ENCODE measurements at places on chromosomes 3 and 15.

DNA sequence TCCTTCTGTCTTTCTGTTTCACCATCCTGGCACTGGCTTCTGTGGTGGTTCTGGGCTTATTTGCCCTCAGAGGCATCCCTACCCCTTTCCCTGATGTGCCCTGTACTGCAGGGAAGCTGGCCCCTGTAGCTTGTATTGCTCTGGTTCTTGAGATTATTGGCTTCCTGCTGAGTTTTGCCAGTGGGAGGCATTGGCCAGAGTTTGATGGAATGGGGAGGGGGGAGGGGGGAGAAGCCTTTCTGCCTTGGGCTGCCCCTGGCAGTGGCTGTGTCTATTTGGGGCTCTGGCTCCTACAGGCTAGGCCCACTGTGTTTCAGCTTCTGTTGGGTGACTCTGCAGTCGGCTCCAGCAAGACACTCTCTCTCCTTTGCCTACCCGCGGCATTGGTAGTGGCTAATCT lies 41.6 kb upstream of the SEMA6D start:
- no peak for DNase-seq

- no peak for DNase-seq
These were observed 13.2 kb downstream of the ZDHHC3 start for GRCh38 chr3:44962621-44963393.

GRCh38 chr15:70062321-70062956 lies 35.3 kb downstream of the TLE3 start:
- peak; percentile 90 for DNase-seq

DNA sequence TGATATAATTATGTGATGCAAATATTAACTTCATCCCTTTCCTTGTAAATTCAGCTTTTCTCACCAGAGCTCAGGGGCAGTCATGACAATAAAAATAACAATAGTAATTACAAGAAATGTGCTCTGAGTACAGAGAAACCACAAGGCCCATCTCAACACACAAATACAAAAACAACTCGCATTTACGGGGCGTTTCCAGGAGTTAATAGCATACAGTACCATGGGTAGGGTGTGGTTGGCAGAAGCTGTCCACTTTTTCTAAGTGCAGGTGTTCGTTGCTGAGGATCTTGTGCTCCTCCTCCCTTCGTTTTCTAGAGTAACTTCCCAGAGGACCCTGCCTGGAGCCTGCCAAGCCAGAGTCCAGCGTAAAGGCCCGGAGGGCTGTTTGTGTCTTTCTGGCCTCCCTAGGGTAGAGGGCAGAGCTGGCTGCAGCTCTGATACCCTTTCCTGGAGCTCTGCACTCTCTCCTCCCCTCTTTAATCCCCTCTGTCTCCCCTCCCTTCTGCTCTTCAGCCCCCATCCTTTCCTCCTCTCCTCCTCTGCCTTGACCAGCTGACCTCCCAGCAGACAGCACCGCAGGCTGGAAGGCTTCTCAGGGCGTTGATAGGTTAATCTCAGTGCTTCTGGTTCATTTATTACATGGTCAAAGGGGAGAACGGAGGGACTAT lies 11.4 kb downstream of the SEMA3G start:
- DNase-seq = no peak

DNA sequence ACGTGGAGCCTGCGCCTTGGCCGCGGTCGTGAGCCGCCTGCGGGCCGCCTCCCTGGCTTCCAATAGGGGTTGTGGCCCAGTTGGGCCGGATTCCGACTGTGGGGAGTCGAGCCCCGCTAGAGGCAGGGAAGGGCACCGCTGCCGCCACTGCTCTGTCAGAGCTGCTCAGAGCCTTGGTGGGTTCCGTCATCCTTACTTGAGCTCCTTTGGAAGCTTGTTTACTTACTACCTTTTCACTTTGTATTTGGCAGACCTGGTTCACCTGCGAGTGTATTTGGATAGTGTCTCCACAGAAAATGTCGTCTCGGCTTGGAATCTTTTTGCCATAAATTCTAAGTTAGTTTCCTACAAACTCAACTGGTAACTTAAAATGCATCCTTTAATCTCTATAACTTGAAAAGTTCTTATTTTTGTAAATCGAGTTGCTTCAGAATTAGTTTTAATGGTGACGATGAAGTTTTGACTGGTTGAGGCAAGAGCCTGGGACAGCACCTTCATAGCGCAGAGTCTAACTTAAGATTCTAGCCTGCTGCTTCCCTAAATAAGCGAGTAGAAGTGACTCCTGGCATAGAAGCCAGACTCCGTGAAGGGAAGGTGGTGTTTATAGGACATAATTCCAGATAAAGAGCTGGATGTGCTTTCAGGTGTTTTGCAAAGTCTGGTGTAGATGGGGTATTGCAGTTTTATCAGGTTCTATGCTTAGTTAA lies 800 bp downstream of the DAG1 start:
- peak; percentile 14 for DNase-seq

DNA sequence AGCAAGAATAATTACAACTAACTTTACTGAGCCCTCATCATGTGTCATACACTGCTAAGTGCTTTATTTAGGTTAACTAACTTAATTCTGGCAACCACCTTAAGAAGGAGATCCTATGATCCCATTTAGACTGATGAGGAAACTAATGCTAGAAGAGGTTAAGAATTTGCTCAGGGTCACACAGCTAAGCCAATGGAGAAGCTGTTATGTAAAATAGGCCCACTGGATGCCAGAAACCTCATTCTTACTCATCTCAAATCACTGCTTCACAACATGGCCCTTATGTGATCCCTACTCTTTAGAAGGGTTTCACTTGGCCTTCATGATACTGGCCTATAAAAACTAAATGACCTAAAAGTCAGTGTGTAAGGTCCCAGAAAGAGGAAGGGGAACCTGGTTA lies 41.2 kb downstream of the IMPG2 start:
- no peak for DNase-seq

GRCh38 chr15:69587723-69588426 lies 135.3 kb downstream of the RPLP1 start:
- no peak for DNase-seq

GRCh38 chr3:16177962-16178627 lies 3.6 kb downstream of the GALNT15 start:
- no peak for DNase-seq

DNA sequence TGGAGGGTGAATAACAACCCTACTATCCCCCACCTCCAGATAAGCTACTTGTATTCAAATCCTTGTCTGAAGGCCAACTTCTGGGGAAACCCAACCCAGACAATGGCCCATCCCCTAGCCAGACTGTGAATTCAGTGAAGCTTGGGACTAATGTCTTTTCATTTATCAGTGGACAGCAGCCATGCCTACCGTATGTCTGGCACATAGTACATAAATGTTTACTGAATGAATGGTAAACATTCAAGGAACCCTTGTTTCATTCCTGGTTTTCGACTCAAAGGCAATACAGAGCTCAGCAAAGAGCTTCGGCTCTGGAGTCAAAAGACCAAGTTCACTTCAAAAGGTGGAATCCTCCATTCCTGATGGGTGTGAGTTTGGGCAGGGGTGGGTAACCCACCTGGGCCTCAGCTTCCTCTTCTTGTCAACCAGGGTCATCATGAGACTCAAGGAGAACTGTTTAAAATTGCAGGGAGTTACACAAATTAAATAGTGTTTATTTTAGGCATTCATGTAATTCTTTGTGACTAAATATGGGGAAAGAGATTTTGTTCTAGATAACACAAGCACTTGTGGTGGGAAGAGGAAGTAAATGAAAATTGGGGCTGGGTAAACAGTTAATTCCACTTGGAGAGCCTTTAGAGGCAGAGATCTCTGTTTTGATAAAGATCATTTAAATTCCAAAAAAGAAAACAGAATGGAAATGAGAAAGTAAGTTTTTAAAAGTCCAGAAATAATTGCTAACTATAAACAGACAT lies 303.7 kb upstream of the WNT5A start:
- no peak for DNase-seq

DNA sequence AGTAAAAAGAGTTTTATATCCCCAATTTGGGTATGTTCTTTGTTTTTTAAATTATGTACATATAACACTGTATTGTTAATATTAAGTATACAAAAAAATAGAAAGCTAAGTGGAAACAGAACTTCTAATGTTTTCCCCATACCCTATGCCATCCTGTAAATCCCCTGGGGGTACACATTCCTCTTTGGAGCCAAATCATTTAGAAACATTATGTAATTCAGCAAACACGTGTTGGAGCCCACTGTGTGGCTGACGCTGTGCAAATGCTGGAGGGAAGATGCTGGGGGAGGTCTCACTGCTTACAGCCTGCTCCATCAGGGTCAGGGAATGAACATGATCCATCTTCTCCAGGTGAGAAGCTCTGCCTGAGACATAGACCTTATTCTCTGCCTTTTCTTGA lies 52.8 kb downstream of the CRTC3 start:
- no peak for DNase-seq

- DNase-seq = no peak
These were observed 183.3 kb downstream of the NSUN3 start for GRCh38 chr3:94246171-94246570.

DNA sequence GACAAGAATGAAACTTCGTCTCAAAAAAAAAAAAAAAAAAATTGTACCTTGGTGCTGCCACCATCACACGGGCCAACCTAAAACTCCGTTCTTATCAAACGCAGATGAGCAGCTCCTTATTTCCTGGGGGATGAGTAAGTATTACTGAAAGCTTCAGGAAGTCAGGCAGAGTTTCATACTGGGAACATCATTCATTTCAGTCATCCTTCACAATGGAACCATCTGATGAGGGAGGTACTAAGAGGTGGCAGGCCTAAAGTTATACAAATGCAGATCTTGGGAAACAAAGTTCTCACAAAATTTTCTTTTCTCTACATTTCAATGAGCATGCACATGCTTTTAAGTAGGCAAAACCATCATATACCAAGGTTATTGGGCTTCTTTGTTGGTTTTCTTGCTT lies 636.0 kb upstream of the LMCD1 start:
- DNase-seq = no peak

DNA sequence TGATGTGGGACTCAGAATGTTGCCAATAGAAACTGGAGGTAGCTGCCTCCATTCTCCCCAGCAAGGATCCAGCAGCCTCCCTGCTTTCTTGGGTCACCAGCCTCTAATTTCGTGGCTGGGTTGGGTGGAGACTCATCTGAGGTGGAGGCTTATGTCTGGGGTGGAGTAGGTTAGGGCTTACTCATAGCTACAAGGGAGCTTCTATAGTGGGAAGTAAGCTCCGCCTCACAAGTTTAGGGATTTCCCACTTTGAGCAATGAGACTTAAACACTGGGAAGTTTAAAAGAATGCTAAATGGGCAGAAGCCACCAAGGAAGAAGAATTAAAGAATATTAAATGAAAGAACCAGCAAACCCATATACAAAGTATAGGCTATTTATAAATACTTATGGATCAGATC lies 63.8 kb downstream of the GJD2 start:
- no peak for DNase-seq

DNA sequence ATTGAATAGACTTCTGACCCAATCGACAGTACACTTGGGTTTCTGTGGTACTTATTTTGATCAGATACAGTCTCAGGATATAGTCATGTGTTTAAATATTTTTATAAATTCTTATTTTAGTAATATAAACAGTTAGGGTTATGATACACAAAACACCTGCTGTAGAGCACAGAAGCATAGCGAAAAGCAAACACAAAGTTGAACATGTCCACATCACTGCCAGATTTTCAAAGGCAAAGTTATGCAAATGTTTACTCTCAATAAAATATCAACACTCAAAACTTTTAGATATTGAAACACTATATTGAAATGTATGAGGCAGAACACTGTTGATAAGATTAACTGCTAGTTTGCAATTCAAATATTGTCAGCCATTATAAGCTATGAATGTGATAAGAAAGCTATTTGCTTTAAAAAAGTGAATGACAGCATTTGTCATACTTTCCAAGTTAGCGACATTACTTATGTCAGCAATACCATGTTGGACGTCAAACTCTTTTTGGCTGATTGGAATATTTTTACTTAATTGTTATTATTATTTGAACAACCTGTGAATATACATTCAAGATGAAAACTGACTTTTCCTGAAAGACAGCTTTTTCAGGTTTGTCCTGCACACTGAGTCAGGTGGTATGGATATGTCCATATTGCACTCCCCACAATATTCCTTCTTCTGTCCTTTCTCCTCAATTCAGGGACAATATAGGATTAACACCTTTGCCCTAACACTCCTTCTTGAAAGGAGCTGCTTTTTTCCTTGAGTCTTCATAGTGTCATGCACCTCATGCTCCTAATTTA lies 367.1 kb downstream of the EPHA3 start:
- no peak for DNase-seq

DNA sequence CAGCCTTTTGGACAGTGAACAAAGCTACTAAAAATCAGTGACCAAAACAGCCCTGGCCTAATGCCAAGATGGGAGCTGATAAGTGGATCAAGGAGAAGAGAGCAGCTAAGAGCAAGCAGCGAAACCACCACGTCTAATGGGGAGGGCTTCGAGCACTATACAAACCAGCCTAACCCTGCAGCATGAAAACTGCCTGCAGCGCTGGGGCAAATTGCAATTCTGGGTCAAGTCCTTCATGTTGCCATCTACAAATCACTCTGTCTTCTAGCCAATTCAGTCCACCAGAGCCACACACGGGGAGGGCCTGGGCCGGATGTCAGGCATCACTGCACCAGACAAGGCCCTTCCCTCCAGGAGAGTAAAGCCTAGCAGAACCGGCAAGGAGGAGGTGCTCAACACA lies 30.5 kb upstream of the SPATA12 start:
- peak; percentile 20 for DNase-seq

DNA sequence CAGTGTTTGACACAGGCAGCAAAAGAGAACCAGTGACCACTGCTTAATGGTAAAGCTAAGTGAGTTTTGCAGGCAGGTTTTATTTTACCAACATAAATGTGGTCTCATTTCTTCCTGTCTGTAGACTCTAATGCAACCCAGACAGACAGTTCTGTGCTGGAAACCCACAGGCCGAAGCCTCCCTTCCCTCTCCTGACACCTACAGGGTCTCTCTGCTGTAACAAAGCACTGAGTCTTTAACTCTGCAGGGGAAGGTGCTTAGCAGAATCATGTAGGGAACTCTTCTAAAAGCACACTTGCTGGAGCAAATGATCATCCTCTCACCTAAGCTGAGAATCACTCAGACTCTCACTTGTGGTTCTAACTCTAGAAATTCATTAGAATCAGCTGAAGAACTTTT lies 200.3 kb downstream of the KBTBD8 start:
- no peak for DNase-seq

DNA sequence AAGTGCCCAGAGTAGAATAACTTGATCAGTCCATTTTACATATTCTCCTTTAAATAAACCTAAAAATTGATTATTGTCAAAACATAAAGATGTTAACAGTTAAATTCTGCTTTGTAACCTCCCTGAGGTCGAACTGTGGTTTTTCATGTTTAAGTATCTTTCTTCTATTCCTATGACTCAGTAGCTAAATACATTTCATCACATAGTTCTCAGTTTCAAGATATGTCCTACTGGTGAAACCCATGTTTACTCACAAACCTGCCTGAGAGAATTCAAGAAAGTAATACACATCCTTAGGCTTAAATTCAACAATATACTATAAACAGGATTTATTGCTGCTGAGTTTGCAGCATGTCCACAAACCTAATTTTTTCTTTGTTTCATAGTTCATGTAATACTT lies 692.9 kb downstream of the ZPLD1 start:
- peak; percentile 44 for DNase-seq

GRCh38 chr3:31813686-31814085 lies 167.4 kb downstream of the OSBPL10 start:
- DNase-seq = no peak
